ENCODE measurements at places on chromosomes 1 and 21. TPM values are rescaled to one million over a fixed set of nuclear protein-coding genes. Genes with fewer than 3 reads are reported as not detected.

DNA sequence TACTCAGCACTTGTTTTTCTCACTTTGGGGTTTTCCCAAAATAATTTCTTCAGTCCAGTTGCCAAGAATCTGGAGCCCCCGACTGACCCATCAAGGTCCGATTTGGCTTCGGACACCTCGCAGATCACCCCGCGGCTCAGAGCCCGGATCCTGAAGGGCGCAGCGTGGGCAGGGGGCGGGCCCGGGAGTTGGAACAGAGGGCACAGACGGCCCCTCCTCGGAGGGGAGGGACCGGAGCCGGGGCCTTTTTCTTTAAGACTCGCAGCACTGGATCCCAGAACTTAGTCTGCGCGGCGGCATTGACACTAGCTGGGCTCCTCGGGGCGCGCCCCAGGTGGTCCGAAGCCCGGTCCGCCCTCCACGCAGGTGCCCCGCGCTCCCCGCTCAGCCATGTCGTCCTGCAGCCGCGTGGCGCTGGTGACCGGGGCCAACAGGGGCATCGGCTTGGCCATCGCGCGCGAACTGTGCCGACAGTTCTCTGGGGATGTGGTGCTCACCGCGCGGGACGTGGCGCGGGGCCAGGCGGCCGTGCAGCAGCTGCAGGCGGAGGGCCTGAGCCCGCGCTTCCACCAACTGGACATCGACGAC, at the start of gene CBR3:
CBR3 (plus strand) TSS at position 277 of the 588 bp plus-strand sequence; CDS start at position 391, 114 bp downstream.
- H3K27ac ChIP-seq, result peak within 1 kb of the TSS; percentile 49
- H3K36me3 ChIP-seq, result no peaks in the 10 kb centered on the region
- H3K27me3 ChIP-seq, result no peaks in the 10 kb centered on the region

AUNIP gene
- total RNA-seq, result not detected

RBM34 gene
- total RNA-seq, result 175 TPM

- H3K36me3 ChIP-seq, result no peaks in the 10 kb centered on the region
- no peak overlapping the region for H3K27ac ChIP-seq
- H3K4me1 ChIP-seq, result no peaks in the 10 kb centered on the region
- H3K27me3 ChIP-seq, result no peaks in the 10 kb centered on the region
- DNase-seq, result no peak
Observed at GRCh38 chr1:168506204-168506819, 37.5 kb downstream of the XCL2 start.

DNA sequence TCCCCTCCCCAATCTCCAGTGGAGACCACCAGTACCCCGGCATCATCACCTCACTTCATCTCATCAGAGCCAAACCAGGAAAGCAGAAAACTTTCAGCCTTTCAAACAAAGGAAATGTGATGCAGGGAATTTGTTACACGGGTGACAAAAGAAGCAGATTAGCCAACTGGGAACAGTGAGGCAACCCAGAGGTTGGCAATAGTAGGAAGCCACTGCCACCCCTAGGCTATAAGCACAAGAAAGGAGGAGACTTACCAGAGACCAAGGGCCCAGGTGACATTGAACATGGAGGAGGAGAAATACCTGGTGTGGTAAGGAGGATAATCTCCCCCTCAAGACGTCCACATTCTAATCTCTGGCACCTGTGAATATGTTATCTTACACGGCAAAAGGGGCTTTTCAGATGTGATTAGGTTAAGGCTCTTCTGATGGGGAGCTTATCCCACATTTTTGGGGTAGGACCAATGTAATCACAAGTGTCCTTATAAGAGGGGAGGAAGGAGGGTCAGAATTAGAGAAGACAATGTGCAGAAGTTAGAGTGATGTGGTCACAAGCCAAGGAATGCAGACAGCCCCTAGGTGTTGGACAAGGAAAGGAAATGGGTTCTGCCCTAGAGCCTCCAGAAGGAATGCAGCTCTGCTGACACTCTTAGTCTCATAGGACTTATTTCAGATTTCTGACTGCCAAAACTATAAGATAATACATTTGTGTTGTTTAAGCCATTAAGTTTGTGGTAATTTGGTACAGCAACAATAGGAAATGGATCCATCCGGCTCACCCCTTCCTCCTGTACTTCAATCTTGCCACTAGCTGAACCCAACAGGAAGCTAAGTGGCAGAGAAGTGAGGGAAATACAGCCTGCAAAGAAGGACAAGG, 83.6 kb upstream of the VAV3 start:
- no peak overlapping the region for H3K4me3 ChIP-seq
- no peak for DNase-seq
- peaks cover 14% of the 10 kb centered on the region for H3K4me1 ChIP-seq
- H3K27ac ChIP-seq, result no peak overlapping the region
- peaks cover 1% of the 10 kb centered on the region for H3K27me3 ChIP-seq

DNA sequence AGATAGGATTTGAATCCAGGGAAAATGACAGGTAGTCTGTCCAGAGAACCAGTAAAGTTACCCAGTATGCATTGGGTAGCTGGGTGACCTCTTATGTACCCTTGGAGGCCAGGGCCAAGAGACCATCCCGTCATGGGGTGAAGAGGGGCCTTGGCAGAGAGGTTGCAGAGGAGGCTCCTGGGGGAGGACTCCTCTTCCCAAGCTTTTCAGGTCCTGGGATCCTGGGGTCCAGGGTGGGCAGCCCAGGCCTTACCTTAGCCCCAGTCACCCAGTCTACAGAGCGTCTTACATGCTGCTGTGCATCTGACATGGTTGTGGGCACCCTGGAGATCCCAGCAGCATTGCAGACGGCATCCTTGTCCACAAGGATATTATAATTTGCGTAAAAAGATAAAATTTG, 14.0 kb downstream of the PMF1 start:
- H3K27ac ChIP-seq, result no peak overlapping the region
- H3K36me3 ChIP-seq, result peaks cover 36% of the 10 kb centered on the region
- no peaks in the 10 kb centered on the region for H3K27me3 ChIP-seq
- peaks cover 11% of the 10 kb centered on the region for H3K4me1 ChIP-seq
- DNase-seq, result no peak
- H3K4me3 ChIP-seq, result no peak overlapping the region

DNA sequence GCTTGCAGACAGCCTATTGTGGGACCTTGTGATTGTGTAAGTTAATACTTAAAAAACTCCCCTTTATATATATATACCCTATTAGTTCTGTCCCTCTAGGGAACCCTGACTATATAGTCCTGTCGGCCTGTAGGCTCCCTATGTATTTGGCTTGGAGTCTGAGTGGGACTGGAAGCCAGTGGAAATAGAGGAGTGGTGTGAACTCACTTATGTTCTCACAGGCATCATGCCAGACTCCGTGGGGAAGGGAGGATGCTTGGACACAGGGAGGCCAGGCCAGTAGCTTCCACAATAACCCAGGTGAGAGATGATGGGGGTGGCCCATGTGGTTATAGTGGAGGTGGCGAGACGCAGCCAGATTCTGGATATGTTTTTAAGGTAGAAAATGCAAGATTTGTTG, 136.7 kb upstream of the SYT6 start:
- no peaks in the 10 kb centered on the region for H3K27me3 ChIP-seq
- no peak overlapping the region for H3K4me3 ChIP-seq
- H3K27ac ChIP-seq, result no peak overlapping the region
- H3K4me1 ChIP-seq, result no peaks in the 10 kb centered on the region
- no peaks in the 10 kb centered on the region for H3K36me3 ChIP-seq
- no peak for DNase-seq

DNA sequence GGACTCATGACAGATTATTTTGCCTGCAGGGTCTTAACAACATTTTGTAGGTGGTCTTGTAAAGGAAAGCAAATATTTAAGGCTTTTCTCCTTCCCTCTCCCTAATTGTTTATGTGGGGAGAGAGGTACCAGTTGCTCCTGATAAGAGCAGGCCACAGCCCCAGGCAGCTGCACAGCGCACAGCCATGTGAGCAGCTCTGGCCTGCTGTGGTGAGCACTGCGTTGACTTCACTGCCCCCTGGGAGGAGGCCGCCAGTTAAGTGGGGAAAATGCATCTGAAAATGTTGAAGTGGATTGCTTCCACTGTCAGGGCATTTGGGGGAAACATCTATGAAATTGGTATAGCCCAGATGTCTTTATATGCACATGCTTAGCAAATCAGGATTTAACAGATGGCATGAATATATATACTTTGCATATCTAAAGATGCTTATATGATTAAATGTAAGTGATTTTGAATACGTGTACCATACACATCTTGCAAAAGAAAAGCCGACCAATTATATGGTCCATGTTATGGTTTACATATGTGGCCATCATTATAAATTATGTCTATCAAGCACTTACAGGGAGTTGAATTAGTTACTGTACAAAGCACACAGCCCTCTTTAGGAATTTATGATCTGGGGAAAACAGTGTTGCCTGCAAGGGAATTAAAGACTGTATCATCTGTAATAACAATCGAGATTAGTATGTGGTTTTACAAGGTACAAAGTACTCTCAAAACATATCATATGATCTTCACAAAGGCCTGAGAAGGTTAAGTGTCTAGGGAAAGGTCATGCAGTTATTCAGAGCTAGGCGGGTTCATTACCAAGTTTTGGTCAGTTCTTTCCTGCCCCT, 132.1 kb downstream of the RHOU start:
- no peak overlapping the region for H3K27ac ChIP-seq
- no peak for DNase-seq
- peaks cover 6% of the 10 kb centered on the region for H3K4me1 ChIP-seq
- no peaks in the 10 kb centered on the region for H3K36me3 ChIP-seq

RNF223 gene
- total RNA-seq, result not detected

DNA sequence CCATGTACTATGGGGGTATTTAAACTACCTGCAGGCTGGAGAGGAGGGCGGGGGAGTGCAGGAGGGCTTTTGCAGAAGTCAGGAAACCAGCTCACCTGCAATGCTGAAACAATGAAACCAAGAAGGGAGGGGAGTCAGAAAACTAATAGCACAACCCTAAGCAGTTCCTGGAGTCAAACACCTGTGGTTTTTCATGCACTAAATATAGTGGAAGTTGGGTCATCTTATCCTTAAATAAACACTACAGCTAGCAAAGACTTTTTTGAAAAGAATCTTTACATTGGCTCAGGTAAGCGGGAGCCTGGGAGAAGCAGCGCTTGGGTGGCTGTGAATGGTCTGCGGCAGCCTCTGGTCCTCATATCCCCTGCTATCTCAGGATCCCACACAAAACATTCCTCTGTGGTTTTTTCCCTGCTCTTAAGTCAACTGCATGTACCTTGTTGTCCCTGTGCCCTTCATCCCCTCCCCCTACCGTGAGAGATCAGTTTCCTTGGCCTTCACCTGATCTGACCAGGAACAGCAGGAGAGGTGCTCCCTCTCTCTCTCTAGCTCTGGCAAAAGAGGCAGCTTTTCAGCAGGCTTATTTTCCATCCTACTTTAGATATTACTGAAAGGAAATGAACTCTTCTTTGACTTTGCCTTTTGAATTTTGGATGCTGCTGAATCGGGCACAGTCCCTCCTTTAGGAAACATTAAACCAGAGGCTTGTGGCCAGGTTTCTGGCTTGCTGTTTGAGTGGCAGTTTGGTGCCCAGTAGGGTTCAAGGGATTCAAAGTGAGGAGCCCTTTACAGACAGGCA, 26.6 kb downstream of the TENT5C start:
- H3K27ac ChIP-seq, result no peak overlapping the region
- H3K4me1 ChIP-seq, result peaks cover 53% of the 10 kb centered on the region
- H3K27me3 ChIP-seq, result no peaks in the 10 kb centered on the region
- H3K36me3 ChIP-seq, result peaks cover 5% of the 10 kb centered on the region
- H3K4me3 ChIP-seq, result peak overlapping the region; percentile 23

DNA sequence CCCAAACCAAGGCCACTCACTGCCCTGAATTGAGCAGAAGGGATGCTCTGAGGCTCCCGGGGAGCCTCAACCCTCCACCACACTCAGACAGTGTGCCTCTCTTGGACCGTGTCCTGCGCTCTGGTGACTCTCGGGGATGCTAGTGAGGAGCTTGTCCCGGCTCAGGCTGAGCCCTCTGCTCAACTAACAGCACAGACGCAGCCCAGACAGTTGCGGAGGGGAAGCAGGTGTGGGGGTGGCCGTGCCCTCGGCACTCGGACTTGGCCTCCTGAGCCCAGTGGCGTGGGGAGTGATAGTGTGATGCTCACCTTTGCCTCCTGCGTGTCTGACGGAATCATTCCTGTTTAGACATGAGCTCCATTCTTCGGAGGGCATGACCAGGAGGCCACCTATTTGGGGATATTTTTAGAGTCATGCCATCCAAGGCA, 15.4 kb upstream of the SLC19A1 start:
- H3K27me3 ChIP-seq, result no peaks in the 10 kb centered on the region
- H3K36me3 ChIP-seq, result no peaks in the 10 kb centered on the region
- H3K27ac ChIP-seq, result no peak overlapping the region
- peaks cover 17% of the 10 kb centered on the region for H3K4me1 ChIP-seq
- no peak for DNase-seq

RAB3B gene
- total RNA-seq, result not detected

MPL gene
- total RNA-seq, result 2.2 TPM

DNA sequence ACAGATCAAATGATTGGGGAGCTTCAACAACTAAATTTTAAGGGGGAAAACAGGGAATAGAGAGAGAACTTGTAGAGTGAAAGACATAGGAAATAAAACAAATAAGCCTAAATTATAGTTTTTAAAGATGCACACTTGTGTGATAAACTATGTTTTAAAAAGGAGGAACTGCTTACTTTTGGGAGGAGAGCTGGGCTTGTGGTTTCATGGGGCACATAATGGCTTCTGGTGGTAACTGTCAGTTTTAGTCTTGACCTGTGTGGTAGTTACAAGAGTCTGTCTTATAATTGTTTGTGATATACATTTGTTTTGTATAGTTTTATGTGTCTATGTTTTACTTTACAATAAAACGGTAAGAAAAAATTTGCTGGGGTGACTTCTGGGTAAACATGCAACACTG, 165.3 kb downstream of the COL24A1 start:
- H3K4me1 ChIP-seq, result no peaks in the 10 kb centered on the region
- no peaks in the 10 kb centered on the region for H3K27me3 ChIP-seq
- DNase-seq, result no peak
- H3K27ac ChIP-seq, result no peak overlapping the region
- no peak overlapping the region for H3K4me3 ChIP-seq
- H3K36me3 ChIP-seq, result no peaks in the 10 kb centered on the region

AGBL4 gene
- 0.47 TPM for total RNA-seq

CFAP45 gene
- total RNA-seq, result 7.2 TPM

- no peak overlapping the region for H3K27ac ChIP-seq
- H3K4me3 ChIP-seq, result no peak overlapping the region
- H3K4me1 ChIP-seq, result no peaks in the 10 kb centered on the region
- DNase-seq, result no peak
- no peaks in the 10 kb centered on the region for H3K36me3 ChIP-seq
- H3K27me3 ChIP-seq, result no peaks in the 10 kb centered on the region
Observed at GRCh38 chr1:81201779-81202178, 599.0 kb upstream of the ADGRL2 start.

DNA sequence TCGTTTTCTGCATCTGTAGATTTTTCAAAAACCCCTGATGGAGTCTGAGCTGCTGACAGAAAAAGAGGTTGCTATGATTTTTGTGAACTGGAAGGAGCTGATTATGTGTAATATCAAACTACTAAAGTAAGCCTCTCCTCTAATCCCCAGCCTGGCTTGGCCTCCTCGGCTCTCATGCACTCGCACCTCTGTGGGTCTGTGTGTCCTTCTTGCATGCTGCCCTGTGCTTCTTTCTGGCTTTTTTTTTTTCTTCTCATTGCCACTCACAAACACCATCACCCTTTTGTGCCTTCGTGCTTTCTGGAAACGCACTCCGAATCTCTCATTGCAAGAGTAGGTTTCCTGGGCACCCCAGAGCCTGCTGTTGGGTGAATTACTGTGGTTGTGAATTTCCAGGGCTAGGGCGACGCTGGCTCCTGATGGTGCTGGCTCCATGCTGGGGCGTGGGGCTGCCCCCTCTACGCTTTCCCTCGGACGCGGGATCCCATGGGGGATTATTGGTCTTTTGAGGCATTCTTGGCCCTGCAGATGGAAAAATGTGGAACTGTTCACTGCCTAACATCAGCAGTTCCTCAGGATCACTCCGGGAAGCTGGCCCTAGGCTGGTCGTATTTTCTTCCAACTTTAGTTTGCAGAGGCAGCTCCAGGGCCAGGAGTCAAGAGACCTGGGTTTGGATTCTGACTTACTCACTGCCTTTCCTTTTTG, 56.8 kb downstream of the ATP5PO start:
- no peaks in the 10 kb centered on the region for H3K36me3 ChIP-seq
- no peak overlapping the region for H3K27ac ChIP-seq
- DNase-seq, result no peak
- no peaks in the 10 kb centered on the region for H3K4me1 ChIP-seq
- no peaks in the 10 kb centered on the region for H3K27me3 ChIP-seq
- no peak overlapping the region for H3K4me3 ChIP-seq

All from CD4-positive, CD25-positive, alpha-beta regulatory T cell (primary cell).